ENCODE measurements at places on chromosomes 6 and 20.
A peak's percentile ranks its signal among the peaks of the same experiment; 100 is the strongest.

GRCh38 chr6:154156135-154156896, 117.3 kb downstream of the OPRM1 start:
- DNase-seq = no peak

- no peak for DNase-seq
These were observed 126.6 kb upstream of the NAA20 start for GRCh38 chr20:19890445-19891051.

GRCh38 chr6:120278689-120279396, 929.3 kb upstream of the MAN1A1 start:
- no peak for DNase-seq

- DNase-seq = no peak
These were observed 157.0 kb downstream of the SOX4 start for GRCh38 chr6:21750575-21750974.

GRCh38 chr6:166722785-166723184, 95.7 kb upstream of the RPS6KA2 start:
- DNase-seq = no peak

GRCh38 chr6:63804381-63804956, 168.9 kb downstream of the PHF3 start:
- no peak for DNase-seq

DNA sequence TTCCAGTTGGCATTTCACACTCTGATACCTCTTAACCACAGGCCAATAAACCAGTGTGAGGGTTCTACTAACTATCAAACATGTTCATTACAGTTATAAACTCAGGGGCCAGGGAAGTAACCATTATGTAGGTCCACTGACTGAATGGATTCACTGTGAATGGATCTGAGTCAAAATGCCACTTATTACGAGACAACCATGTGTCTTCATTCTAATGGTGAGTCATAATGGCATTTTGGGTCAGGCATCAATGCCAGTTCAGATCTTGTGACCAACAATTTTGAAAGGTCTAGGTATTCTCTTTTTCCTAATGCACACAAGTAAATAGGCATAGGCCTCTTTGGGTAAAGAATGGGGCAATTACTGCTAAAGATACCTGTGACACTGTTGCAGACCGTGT, 112.2 kb upstream of the HEY2 start:
- DNase-seq = no peak

GRCh38 chr6:23647045-23647444, 479.0 kb upstream of the NRSN1 start:
- no peak for DNase-seq

- no peak for DNase-seq
These were observed 29.3 kb upstream of the TBC1D7 start for GRCh38 chr6:13357551-13358075.

DNA sequence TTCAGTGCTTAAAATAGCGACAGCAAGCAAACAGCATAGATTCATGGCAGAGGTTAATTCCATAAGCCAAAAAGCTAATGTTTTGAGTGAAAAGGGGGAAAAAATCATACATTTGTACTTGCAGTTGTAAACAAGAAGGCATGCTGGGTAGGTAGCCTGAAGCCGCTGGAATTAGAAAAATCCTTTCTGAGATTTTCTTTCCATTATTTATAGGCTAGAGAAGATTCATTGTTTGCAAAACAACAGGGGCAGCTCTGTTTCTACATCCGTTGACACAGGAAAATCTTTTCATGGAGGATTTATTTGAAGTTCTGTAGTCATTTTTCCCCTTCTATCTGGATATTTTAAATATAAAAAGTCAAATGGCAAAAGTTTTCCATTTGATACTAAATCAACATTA, 843.9 kb downstream of the QKI start:
- DNase-seq = no peak

- no peak for DNase-seq
These were observed 126.0 kb downstream of the CD83 start for GRCh38 chr6:14243597-14243996.

DNA sequence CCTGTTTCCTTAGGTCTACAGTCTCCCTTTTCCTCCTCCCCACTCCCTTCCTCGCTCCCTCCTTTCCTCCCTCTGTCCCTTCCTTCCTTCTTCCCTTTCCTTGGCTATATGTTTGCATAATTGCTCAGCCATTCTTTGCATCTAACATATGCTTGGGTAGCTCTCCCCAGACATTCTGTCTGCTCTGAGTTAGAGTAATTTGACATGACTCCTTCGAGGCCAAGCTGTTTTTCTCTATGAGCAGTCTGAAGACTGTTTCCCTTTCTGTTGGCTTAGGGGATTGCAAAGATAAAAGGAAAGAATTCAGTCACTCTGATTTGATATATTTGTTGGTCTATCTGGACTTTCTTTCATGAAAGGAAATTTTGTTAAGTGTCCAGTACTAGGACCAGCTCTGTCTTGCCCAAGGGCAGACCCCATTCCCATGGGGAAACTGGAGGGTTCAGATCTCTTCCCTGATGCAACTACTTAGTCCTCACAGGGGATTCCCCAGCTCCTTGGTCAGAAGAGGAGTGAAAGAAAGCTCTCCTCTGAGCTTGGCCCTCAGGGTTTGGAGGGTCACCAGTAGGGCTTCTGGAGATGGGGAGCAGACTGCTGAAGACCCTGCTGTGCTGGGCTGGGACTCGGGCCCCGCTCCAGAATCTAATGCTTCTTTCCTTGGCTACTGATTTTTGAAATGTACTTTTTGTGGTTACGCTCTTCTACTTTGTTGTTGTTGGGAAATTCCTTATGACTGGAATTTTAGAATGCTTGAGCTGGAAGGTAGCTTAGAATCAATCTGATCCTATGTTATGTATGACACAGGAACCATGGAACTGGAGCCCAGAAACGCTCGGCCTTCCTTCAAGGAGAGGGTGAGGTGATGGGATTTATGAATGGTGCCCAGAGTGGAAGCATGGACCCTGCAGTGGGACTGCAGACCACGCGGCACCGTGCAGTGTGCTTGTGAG, 63.7 kb upstream of the SLC22A23 start:
- no peak for DNase-seq

DNA sequence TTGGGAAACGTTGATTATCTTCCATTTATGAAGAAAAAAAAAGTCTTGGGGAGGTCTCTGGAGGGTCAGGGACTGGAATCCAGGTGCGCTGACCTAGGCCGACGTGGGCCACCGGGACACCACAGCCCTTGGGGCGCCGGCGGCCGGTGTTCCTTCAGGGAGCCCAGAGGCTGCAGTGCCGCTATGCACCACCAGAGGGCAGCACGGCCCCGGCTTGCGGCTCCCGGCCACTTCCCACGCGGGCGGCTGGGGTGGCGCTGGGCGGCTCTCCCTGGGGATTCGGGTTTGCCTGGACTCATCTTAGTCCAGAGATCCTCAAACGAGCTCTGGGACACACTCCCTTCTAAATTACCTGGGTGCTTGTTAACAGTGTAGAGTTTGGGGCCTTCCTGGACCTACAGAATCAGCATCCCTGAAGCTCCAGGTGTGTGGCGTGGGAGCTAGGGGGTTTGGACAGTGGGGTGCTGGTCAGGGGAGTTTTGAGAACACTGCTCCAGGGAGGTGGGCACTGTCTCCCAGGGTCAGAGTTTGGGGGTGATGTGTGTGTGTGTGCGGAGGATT, 23.0 kb upstream of the GTSF1L start:
- peak; percentile 47 for DNase-seq

GRCh38 chr20:37570419-37570818, 42.7 kb upstream of the BLCAP start:
- no peak for DNase-seq

- no peak for DNase-seq
These were observed 32.8 kb downstream of the GFOD1 start for GRCh38 chr6:13454286-13455221.

- DNase-seq = no peak
These were observed 90.9 kb upstream of the MLIP start for GRCh38 chr6:54020334-54020733.

DNA sequence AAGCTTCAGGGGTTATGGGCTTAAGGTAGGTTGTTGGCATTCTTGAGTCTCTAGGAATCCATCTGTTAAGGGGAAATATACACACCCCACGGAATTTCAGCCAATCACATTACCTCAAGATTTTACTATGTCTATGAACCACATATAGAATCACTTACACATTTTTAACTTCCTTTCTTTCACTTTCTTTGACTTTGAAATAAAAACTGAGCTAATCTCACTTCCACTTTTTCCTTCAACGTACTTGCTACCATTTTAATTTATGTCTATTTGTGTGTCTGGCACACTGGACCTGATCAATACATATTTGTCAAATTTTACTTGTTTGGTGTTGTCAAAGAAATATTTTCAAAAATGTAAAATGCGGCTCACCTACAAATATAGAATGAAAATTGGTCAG, 545.4 kb upstream of the JAG1 start:
- DNase-seq = no peak

DNA sequence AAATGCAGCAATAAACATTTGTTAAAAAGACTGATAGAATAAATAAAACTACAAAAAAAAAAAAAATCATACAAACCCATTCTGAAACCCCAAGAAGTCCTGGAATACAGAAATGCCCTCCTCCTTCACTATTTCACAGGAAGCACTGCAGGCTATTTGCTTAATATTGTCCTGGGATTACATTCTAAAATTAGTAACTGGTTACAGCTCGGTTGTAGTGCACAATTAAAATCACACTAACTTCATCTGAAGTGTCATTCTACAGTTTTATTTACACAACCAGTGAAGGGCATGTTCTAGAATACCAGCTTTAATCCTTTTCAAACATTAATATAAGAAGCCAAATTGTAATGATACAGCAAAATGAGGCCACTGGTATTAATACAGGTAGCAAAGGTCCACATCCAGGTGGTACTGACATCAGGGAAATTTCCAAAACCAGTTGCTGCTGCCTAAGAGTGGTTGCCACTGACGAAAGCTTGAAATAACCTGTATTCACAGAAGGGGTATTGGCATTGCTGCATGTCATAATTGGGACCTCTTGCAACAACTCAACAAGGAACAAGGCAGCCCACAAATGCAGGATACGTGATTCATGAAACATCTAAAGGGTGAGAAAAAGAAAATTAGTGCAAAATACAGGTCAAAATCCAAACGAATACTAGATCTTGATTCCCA, 26.9 kb downstream of the AKIRIN2 start:
- no peak for DNase-seq

DNA sequence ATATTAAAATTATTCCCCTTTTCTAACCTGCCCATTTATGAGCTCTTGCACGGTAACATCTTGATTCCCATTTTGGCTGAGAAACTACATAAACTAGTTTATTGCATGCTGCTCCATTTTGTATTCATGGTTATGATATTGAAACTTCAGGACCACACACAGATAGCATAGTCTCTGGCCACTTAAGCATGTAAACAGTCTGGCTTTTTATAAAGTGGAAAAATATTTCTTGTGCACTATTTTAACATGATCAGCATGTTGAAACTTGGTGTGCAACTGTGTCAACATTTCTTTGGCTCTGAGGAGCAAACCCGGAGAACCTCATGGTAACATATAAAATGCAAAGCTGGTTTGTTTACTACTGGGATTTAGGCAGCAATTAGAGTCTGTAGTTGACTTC, 70.7 kb downstream of the SLX4IP start:
- DNase-seq = no peak

DNA sequence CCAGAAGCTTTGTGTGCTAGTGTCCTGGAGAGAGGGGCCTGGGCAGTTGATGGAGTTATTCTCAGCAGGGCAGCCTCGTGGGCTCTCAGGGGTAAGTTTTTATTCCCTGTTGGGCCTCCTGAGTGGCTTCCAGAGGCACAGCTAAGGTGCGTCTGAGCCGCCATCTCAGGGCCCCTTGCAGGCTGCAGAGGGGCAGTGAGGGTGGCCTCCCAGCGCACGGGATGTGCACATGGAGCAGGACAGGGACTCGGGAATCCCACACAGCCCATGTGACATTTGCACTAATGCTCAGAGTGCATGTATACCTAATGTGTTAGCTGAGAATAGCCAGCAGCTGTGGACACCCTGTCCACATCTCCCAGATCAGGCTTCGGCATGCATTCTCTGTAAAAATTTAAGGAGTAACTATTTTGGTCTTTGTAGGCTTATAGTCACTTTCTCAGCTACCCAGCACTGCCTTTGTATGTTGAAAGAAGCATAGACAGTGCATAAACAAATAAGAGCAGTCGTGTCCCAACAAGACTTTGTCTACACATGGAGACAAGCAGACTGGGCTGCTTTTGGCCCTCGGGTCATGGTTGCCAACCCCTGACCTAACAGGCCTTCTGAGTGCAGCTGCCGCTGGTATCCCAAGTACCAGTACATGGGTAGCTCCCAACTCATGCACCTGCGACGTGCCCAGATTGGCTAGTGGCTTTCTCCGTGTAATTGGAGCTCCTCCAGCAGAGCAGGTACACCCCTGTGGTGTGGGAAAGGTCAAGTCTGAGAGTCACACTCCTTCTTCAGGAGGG, 18.6 kb upstream of the CST9L start:
- DNase-seq = no peak

DNA sequence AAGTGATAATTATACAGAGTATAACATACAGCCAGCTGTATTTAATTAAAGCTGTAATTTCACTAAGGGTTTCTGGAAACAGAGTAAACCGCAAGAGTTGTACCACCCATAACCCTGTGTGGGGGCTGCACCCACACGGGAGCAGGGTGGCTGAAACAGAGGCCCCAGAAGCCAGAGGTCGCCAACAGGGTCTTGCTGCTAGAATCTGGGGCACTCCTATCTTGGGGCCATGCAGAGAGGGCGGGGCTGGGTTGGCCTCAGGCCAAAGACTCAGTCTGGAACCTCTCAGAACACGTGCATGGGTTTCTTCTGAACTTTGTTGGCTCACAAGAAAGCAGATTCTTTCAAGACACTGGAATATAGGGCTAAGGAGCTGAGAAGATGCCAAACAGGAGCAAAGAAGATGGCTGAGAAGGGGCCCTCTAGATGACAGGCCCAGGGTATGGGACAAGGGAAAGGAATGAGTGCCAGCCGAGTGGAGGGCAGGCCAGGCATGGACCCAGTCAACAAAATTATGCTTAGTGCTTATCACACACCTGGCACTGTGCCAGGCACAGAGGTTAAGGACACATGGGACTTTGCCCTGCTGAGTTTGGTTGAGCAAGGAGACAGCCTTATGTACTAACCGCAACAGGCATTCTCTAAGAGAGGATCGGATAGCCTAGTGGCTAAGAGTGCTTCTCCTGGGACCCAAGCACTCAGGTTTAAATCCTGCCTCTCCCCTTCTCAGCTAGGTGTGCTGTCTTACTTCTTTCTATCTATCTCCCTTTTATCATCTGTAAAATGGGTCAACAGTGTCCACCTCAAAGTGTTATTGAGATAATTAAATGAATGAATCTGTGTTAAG, 96.6 kb upstream of the FOXP4 start:
- DNase-seq = no peak
